GM19239 (cell line): ENCODE measurements at places on chromosomes 2 and 18.
A peak's percentile ranks its signal among the peaks of the same experiment; 100 is the strongest.

DNA sequence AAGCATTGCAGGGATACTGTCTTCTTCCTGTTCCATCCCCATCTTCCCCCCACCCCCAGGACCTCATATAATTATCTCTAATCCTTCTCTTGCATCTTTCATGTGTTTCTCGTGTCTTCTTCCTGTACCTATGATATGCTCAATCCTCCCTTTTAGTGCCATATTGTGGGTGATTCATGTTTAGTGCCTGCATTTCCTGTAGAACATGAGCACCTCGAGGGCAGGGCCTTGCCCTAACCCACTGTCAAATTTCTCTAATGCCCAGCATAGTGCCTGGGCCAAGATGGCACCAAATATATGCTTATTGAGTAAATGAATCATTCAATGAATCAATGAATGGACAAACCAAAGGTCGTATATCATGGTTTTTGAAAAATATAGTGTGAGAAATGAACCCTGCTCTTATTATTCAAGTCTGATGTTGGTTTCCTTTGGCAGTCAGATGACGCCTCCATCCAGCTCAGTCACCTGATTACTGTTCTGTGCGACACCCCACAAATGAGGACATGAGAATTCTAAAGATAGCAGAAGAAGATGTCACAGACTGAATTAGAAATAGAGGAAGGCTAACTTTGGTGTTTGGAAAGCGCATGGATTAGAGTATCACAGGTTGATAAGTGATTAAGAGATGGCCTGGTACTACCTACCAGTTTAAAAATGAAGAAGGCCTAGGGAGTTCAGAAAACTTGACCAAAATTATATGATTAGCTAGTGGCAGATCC is 278.4 kb downstream of the PRKCE start:
- no peak for DNase-seq

- no peak for DNase-seq
Observed at GRCh38 chr18:3924455-3924854, 474.5 kb downstream of the TGIF1 start.

GRCh38 chr2:173075056-173075780 is 428 bp upstream of the MAP3K20 start:
- DNase-seq, result no peak

GRCh38 chr2:177671662-177672061 is 279.1 kb downstream of the AGPS start:
- no peak for DNase-seq

GRCh38 chr2:181178823-181179412 is 198.5 kb downstream of the UBE2E3 start:
- no peak for DNase-seq

GRCh38 chr2:155842103-155842502 is 490.4 kb downstream of the NR4A2 start:
- no peak for DNase-seq

DNA sequence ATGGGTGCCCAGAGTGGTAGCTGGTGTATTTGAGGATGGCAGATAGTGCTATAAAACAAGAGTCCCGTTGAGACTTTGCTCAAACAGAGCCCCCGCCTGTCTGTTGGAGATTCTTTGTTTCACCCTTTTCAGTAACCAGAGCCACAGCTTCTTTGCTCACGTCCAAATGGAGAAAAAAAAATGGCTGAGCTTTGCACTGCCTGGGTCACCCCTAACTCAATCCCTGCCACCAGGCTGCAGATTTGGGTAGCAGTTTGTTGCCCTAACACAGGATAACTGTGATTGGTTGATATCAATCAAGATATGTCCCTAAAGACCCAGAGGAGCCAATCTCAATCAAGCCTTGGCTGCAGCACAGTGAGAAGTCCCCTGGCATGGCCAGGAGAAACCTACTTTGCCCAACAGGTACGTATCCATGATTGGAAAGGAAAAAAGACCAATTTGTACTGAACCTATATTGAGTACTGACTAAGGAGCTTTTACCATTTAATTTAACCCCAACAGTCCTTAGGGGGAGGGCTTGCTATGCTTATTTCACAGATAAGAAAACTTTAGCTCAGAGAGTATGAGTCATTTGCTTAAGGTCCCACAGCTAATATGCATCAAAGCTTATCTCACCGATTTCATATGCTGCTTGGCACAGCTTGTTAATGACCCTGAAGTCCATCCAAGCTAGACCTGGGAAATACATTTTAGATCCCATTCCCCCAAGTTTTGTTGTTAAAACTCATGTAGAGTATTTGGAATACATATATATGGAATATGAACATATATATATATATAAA is 72.0 kb upstream of the SH3BP4 start:
- no peak for DNase-seq

DNA sequence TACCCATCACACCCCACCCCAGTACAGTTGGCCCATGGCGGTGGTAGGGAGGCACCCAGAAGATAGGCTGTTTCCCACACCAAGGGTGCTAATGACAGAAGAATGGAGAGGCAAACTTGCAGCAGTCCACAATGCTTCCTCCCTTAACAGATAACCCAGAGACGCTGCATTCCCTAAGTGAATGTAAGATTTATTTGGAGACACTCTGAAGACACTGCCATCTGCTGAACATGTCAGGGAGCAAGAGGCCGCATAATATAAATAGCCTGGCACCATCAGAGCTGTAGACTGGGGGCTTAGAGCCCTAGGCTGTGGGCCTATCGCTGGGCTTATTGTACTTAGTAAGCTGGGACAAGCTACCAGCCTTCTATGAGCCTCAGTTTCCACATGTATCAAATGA is 2.2 kb upstream of the IWS1 start:
- no peak for DNase-seq

- no peak for DNase-seq
Observed at GRCh38 chr2:38572167-38572566, 30.6 kb downstream of the HNRNPLL start.

- DNase-seq, result no peak
Observed at GRCh38 chr18:46581648-46582047, 75.4 kb downstream of the LOXHD1 start.

DNA sequence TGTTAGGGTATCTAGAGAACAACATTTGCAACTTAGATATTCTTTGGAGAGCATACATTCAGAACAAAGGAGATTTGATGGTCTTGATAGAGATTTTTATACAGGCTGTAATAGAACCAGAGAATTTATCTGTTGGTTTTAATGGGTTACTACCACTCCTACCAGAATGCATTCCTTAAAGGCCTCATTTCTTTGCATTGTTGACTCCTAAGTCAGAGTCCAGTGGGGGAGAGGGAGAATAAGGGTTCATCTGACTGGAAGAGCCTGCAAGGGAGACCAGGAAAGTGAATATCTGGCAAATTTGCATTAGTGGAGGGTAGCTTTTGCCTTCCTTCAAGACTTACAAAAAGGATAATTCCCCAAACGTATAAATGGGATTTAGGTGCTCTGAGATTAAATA is 29.7 kb downstream of the AGPS start:
- no peak for DNase-seq

- no peak for DNase-seq
Observed at GRCh38 chr2:226601881-226602662, 197.5 kb downstream of the IRS1 start.

DNA sequence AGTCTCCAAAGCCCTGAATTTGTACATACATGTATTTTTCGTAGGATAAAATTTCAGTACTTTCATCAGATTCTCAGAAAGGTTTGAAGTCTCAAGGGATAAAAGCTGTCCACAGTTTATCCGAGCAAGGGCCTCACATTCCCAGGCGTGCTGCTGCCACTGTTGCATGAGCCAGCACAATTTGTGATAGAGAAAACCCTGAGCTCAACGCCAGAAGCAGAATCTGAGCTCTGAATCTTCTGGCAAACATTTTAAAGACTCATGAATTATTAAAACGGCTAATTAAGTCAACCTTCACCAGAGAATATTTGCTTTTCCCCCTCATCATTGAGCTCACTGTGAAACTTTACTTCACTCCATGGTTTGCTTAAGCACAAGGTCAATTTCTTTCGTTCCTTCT is 38.5 kb upstream of the STPG4 start:
- DNase-seq, result no peak

DNA sequence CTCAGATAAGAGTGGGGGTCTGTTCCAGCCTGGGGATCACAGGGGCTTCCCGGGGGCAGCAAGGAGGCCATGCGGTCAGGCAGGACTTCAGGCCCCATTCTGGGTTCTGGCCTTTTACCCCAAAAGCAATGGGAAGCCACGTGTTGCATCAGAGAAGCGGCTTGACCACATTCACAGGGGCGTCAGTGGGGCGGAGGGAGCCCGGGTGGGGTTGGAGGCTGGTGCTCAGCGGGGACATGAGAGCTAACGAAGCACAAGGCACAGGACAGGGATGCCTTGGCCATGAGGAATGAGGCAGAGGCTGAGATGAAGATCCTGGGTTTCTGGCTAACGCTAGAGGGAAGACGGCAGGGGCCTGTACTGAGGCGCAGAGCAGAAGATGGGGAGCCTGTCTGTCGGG is 6.1 kb downstream of the HJURP start:
- no peak for DNase-seq

- DNase-seq, result no peak
Observed at GRCh38 chr18:43115076-43115921, at the start of gene RIT2. TSS of gene RIT2 (minus strand) at chr18:43115685.

- DNase-seq, result no peak
Observed at GRCh38 chr2:99845296-99845695, 297.1 kb downstream of the AFF3 start.

DNA sequence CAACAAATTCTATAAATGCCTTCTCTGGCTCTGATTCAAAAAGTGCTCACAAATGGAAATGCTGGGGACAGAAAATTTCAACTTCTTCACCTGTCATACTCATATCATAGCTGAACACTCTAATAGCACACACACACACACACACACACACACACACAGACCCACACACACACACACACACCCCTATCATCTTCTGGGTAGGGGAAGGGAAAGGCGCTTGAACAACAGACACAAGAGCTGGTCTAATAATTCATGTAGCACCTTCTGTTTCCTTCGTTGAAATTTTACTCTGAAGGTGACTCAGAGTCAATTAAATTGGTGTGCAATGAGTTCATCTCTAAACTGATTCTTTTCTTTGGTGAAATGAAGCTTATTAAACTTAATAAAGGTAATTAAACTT is 32.9 kb downstream of the CD28 start:
- no peak for DNase-seq

DNA sequence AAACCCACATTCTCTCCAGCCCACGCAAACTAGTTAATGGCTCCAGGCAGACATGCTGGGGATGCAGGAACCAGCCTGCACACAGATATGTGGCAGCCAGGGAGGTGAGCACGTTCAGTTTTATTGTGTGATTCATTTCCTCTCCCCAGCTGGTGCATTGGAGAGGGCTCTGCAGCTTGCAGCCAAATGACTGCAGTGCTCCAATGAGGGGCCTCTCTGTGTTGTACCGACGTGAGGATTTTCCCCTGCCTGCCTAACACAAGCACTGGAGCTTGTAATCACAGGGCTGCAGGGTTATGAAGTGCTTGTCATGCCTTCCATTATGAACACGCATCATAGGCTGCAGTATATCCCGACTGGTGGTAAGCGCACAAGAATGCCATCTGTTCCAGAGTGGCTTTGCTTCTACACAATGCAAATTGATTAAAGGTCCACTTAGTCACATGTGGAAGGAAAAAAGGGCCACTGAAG is 92.3 kb upstream of the THUMPD2 start:
- DNase-seq, result no peak

GRCh38 chr2:159026170-159026569 is 57.7 kb downstream of the TANC1 start:
- no peak for DNase-seq

- peak; percentile 24 for DNase-seq
Observed at GRCh38 chr2:27370816-27371620, 602 bp downstream of the SNX17 start.

- no peak for DNase-seq
Observed at GRCh38 chr2:121519153-121519552, 11.5 kb upstream of the RNU4ATAC start.

DNA sequence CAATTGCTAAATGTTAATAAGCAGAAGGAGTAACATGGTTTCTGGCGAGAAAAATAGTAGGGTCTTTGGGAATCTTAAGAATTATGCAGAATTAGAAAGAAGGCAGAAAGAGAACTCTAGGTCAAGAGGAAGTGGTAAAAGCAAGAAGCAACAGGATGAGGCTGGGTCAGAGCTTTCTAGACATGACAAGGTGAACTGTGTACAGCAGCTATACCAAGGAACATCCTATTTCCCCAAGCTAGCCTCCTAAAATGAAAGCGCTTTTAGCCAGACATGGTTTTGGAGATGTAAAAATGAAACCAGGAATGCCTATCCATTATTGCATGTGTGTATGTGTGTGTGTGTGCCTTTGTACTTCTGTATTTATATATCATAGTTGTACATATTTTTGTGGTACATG is 42.3 kb upstream of the STAT1 start:
- no peak for DNase-seq

DNA sequence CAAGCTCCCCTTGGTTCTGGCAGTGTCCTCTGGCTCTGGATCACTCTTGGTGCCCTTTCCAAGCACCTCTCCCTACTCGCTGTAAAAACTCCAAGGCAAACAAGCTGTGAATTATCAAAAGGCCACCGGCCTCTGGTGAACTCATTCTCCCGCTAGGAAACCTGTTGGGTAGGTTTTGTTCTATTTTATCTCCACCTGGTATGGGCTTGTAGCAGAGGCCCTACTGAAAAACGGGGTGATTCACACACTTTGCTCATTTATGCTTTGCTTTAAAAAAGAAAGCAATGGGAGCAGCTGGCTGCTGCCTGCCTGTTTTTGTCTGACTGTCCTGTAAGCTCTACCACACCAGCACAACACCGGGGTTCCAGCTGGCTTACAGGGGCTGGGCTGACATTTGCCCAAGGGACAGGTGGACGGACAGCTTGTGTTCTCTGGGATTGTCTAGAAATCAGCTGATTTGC is 56.8 kb downstream of the SH3BP4 start:
- DNase-seq, result no peak

DNA sequence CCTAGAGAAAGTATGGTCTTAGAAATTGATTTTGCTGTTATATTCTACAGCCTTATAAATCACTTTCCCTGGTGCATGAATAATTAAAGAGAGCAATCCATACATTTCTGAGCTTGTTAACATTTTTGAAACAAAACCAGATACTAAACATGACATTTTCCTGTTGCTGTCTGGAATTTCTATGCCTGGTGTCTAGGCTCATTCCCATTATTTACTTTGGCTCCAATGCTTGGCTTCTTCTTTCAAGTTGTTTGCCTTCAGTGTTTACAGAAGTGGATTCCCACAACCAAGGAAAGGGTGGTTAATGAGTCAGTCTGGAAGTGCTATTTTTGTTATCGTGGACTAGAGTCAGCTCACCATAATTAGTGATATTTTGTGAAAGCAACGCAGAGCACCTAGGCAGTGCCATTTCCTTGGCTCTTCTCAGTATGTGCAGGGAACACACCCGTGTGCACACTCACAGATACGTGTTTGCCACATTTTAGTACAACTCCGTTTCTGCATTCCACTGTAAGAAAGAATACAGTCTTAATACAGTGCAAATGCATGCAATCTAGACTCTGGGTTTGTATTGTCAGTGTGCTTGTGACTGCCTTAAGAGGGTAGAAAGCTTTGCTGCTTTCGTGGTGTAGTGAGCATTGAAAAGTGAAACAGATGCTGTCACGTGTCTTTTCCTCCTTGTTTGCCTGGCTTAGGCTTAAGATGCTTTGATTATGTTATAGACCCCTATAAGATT is 185.0 kb upstream of the RASGRP3 start:
- DNase-seq, result no peak
